D341Med (cell line): ENCODE measurements at places on chromosomes 7 and 10.

- DNase-seq, result no peak
These were observed 14.5 kb downstream of the PDGFA start for GRCh38 chr7:505171-505570.

DNA sequence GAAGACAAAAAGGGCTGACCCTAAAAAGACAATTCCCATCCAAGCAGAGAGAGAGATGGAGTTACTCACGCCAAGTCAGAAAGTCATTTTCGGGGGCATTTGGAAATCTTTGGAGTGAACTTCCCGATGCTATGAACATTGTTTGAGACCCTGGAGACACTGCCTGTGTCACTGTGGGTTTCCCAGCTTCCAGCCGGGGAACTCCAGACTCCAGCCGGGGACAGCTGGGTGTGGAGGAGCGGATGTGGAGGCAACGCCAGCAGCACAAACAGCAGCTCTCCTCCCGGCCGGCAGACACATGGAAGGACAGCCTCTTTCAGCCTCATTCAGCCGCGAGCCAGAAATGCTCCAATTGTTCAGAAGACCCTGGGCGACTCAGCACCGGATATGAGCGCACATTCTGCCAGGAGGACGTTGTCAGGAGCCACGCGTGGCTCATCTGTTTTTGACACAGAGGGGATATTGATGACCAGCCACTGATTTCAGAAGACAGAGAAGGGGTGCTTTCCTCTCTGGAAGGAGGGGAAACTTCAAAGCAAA is 97.6 kb downstream of the PRPF18 start:
- no peak for DNase-seq

DNA sequence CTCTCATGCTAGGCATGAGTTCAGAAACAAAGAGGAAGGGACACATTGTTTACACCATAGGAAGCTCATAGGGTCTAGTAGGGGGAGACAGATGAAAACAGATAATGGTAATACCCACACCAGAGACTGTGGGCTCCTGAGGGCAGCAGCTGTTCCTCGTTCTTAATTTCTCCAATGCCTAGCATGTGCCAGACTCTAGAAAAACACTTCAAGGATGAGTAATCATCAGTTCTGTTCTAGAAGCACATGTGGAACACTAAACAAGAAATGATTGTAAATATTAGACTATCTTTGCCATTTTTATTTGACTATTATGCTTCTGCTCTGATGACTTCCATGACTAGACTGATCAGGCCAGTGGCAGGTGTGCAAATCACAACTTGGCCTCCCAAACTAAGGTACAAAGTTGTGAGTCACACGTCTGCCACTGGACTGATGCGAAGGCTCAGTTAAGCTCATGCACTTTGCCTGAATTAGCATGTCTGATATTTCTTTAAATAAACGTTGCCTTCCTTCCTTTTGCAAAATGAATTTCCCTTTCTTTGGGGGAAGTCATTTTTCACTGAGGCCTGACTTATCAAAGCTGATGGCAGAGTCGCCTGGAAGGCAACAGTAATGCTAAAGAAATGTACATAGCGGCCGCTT is 89.2 kb upstream of the FGL2 start:
- DNase-seq, result no peak

GRCh38 chr7:69657985-69658384 is 59.7 kb downstream of the AUTS2 start:
- no peak for DNase-seq

DNA sequence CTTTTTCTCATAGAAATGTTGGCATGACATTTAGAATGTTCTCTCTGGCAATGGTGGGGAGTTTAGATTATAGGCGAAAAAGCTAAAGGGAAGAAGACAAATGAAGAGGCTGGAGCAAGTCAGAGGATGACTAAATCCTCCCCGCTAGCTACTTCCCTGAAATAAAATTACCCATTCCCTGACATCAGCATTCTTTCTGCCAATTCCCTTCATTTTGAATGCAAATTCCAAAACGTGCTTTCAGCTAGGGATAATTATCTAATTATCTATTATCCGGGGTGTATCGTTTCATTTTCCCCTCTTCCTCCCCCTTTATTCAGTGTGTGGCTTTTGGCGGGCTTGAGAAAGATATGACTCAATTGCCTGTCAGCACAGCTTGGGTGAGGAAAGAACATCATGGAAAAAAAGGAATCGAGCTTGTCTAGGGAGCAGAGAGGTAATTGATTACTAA is 672.3 kb downstream of the TNS3 start:
- no peak for DNase-seq

DNA sequence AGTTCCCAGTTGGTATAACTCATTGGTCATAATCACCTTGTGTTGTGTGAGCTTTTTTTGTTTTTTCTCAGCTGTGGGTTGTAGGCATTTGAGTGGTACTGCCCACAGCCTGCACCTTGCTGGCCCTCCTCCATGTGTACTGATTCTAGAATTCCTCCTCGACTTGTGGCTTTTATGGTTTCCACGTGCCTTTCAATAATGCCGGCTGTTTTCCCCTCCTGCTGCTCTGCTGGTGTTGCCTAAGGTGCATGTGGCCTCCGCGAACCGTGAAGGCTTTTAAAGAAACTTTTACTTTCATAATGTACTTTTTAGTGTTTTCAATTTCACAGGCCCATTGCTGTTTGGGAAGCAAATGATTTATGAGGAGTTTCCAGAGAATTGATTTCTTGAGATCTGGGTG is 518.0 kb downstream of the REEP3 start:
- DNase-seq, result no peak

DNA sequence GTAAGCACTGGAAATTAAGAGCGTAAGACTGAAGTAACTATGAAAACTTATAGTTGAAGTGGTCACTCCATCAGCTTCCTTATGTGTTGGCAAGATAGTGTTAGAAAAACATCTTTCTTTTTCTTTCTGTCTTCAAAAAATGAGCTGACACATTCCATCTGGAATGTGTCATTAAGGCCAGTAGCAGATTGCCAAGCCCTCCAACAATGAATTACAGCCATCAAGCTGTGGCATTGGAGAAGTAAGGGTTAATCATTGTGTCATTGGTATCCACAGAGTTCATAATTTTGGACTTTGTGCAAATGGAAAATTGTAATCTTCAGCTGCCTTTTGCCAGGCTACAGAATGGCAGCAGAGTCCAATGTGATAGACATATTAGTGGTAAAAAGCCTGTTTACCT is 926.3 kb downstream of the NRG3 start:
- DNase-seq, result no peak
